T-helper 2 cell (primary cell): ENCODE measurements at places on chromosomes 12 and 14.

GRCh38 chr12:133083345-133083744 lies 2.6 kb downstream of the ZNF140 start:
- no peak for DNase-seq

DNA sequence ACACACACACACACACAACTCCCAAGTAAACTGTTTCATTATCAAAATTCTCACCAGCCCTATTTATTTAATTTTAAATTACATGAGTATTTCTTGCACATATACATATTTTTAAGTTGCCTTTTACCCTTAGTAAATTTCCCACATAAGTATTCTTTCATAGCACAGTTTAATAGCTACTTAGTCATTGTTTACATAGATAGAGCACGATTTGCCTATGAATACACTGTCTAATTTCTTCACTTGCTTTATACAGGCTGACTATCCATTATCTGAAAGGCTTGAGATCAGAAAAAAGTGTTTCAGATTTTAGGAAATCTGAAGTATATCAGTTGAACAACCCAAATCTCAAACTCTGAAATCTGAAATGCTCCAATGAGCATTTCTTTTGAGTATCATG lies 30.9 kb downstream of the NIN start:
- no peak for DNase-seq

GRCh38 chr12:68792952-68793351 lies 15.0 kb upstream of the MDM2 start:
- no peak for DNase-seq

- DNase-seq: no peak
Observed at GRCh38 chr14:72894323-72894622, 372 bp upstream of the DPF3 start.

GRCh38 chr12:19804737-19805136 lies 365.4 kb downstream of the AEBP2 start:
- no peak for DNase-seq

- DNase-seq: no peak
Observed at GRCh38 chr14:81772381-81772780, 238.7 kb upstream of the SEL1L start.

- DNase-seq: no peak
Observed at GRCh38 chr12:70096759-70097410, 146.3 kb upstream of the CNOT2 start.

GRCh38 chr14:35333797-35334743 lies 41.9 kb downstream of the PSMA6 start:
- DNase-seq: no peak
